ENCODE measurements at places on chromosomes 7 and 10. TPM values are rescaled to one million over a fixed set of nuclear protein-coding genes. Genes with fewer than 3 reads are reported as not detected.

DNA sequence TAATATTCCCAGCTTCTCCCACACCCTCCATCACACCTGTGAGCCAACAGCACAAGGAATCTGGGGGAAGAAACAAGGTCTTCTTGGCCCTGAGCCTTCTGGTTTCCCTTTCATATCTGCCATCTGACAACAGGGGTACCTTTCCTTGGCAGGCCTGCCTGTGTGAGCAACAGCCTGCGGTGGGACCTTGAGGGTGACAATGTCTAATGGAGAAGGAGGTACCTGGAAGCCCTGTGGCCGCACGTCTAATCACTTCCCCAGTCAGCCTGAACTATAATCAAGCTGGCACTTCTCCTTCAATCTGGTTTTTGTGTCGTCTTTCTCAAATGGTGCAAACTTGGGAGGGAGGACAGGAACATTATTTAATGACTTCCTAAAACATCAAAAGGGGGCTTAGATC is 41.2 kb downstream of the NRCAM start:
- no peak for DNase-seq

DNA sequence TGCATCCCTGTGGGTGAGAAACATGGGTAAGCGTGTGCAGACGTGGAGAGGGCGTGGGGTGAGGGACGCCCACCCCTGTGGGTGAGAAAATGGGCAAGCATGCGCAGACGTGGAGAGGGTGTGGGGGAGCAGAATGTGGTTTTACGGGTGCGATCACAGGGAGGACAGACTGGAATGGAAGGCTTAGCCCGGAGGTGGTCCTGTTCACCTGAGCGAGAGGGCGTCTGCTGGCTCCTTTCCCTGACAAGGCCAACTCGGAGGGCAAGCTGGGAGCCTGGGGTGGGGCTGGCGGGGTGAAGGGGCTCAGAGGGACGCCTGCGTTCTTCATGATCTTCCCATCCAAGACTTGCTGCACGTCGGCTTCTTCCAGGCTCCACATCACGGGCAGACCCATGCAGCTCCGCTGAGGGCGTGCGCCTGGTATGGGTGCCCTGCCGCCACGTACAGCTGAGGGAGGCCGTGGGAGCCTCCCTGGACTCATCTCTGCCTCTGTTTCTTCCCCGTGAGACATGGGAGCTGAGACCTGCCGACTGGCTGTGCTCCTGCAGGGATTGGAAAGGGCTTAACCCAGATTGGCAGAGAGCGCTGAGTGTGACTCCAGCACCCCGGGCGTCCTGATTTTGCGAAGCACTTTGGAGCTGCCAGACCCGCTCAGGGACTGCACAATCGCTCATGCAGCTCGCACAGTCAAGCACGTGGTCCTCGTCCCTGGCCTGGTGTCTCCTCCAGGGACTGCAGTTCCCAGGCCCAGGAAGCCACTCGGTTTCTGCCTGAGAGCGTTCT is 74.3 kb upstream of the SHH start:
- DNase-seq = no peak

Gene CRHR2
- total RNA-seq = not detected

DNA sequence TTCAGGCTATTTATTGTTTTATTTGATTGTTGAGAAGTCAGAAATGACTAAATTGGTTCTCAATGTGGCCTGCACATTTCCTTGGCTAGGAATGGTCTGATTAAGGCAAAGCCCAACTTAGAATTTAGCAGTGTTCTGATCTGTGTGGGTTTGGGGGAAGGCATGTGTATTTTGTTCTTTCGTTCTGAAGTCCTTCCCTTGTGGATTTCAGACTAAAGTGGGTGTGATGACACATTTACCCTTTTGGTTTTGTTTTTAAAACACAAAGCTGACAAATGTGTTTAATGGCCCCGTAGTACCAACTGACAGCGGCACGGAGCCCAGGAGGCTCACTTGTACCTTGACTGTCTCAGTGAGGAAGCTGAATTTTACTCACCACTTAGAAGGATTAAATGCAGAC is 452.3 kb upstream of the GALNT17 start:
- peak; percentile 46 for DNase-seq
